ENCODE measurements at places on chromosomes 1 and 21.
A peak's percentile ranks its signal among the peaks of the same experiment; 100 is the strongest.

GRCh38 chr1:18004278-18004677 is 103.3 kb upstream of the IGSF21 start:
- no peak for DNase-seq

DNA sequence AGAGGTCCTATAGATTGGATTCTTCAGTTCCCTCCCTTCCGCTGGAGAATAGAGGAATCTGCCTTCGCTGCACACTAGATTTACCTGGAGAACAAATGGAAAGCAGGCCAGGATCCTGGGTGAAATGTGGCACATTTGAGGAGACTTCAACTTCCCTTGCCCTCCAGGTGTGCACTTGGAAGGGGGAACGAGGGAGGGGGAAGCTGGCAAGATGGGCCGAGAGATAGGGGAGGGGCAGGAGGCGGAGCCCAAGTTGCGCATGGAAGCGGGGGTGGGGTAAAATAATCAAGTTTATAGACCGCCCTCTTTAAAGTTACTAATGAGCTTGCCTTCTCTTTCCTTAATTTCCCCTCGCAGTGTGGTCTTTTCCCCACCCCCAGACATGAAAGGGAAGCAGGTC is 155.7 kb upstream of the CAMK1G start:
- DNase-seq: no peak

- no peak for DNase-seq
These were observed 183.6 kb downstream of the SEC16B start for GRCh38 chr1:177786176-177786745.

- no peak for DNase-seq
These were observed 25.0 kb downstream of the GJA5 start for GRCh38 chr1:147735423-147735822.

GRCh38 chr1:201396861-201397464 is 2.2 kb downstream of the LAD1 start:
- no peak for DNase-seq

DNA sequence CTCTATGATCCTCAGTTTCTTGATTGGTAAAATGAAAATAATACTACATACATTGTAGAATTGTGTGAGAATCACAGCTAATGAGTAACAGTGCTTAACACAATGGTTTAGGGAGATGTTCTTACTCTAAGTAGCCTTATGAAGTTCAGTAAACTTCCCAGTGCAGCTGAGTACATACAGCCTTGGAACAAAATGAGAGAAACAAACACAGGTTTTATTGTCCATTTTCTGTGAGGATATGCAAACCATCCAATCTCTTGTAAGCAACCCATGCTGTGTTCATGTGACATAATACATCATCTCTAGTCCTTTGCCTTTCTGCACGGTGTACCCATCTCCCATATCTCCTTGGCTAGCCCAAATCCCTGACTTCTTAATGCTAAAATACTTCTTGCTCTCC is 14.7 kb upstream of the STRIP1 start:
- no peak for DNase-seq

DNA sequence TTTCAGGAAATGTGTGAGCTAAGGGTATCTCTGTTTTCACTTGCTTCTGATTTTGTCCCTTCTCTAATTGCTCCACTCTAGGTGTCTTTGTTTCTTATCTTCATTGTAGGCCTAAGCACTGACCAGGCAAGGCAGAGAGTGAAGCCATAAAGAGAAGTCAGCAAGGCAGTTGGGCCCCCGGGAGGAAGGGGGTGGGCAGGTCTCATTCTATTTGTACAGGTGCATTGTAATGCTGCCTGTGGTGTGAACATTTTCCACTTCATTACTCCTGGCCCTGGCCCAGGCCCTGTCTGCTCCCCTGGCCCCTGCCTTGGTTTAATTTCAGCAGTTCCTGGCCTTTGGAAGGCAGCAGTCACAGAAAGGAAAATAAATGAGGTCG is 86.4 kb upstream of the JUN start:
- no peak for DNase-seq

GRCh38 chr1:197418693-197419092 is 150.6 kb downstream of the CRB1 start:
- no peak for DNase-seq

DNA sequence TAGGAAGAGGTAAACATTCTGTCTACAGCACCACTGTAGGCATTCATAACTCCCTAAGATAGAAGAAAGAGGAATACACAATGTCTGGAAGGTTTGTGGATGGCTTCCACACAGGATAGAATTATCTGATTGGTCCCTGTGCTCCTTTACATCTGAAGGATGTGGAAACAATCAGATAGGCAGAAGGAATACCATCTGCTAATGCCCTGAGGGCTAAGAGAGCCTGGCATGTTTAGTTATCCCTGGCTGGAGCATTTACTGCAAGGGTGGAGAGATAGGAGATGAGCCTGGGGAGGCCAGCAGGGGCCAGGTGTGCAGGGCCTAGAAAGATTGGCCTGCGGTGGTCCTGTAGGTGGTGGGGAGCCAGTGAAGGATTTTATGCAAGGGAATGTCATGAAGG is 8.6 kb upstream of the ACBD3 start:
- no peak for DNase-seq

GRCh38 chr1:47751193-47751592 is 246.0 kb downstream of the TRABD2B start:
- peak; percentile 29 for DNase-seq

GRCh38 chr1:233897325-233898162 is 6.9 kb upstream of the SLC35F3 start:
- no peak for DNase-seq

- DNase-seq: no peak
These were observed 361.7 kb downstream of the PRDM2 start for GRCh38 chr1:14061722-14062121.

- no peak for DNase-seq
These were observed 107.3 kb downstream of the NMNAT2 start for GRCh38 chr1:183310753-183311479.

DNA sequence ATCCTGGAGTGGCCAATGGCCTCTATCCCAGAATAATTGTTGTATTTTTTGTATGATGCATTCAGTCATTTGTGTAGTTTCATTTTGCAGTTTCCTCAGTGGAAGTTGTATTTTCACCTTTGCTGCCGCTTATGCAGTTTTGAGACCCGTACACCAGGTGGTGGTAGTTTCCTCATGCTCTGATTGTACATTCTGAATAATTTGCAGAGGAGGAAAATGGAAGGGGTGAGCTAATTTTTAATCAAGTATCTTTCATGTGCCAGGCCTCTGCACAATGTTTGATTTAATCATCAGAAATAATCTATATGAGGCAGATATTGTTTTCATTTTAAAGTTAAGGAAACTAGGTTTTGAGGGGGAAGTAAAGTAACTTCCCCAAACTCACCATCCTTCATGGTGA is 29.5 kb downstream of the HLX start:
- DNase-seq: no peak

- no peak for DNase-seq
These were observed 114.5 kb downstream of the RABGAP1L start for GRCh38 chr1:174273776-174274175.

DNA sequence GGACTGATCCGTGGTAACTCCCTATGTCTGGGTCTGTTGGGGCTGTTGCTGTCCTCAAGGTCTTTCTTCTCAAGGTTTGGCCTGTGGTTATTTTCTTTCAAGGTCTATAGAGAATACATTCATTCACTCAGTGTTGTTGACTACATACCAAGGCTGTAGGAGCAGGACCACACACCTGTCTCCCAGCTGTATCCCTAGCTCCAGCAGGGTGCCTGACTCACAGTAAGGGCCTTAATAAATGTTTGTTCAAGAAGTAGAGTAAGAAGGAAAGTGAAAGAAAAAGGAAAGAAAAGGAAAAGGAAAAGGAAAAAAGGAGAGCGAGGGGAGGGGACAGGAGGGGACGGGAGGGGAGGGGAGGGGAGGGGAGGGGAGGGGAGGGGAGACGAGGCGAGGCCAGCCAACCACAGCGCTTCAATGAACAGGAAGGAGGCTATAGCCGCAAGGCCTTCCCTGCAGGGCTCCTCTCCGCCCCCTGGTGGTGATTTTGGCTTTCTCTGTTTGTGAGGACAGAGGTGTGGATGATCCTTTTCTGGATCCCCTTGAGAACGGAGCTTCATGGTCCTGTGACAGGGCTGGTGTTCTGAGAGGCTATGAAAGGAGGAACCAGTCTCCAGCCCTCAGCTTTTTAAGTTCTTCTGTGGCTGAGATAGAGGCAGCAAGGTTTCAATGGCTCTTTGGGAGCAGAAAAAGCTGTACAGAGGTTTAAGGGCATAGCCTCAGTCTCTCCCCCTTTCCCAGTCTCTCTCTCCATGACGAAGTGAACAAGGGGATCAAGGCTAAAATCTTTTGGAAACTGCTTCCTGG is 30.6 kb upstream of the LCE5A start:
- DNase-seq: no peak

GRCh38 chr21:46052703-46053651 is 44.9 kb upstream of the COL6A2 start:
- DNase-seq: peak; percentile 64

DNA sequence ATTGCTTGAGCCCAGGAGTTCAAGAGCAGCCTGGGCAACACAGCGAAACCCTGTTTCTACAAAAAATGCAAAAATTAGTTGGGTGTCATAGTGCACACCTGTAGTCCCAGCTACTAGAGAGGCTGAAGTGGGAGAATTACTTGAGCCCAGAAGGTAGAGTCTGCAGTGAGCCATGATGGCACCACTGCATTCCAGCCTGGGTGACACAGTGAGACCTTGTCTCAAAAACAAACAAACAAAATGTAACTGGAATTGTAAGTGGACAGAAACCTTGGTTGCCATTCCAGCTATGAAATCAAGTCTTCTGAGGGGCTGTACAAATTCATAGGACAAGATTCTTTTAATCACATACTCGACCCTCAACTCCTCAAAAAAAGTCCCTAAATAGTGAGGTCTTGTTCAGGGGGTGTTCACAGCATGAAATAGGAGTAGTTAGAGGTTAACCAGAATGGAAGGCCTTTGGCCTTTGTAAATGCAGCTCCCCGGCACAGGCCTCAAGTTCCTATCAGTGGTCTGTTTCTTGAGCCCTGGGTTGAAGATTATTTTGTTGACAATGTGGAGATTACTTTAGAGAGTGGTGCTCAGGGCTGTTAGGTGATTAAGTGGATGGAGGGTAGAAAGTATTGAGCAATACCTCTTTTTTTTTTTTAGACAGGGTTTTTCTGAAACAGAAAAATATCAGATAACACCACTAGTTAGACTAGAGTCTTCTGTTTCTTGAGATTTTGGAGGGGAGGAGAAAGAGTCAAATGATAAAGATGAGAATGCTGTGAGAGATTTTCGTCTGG is 138.7 kb upstream of the ZNF648 start:
- no peak for DNase-seq

DNA sequence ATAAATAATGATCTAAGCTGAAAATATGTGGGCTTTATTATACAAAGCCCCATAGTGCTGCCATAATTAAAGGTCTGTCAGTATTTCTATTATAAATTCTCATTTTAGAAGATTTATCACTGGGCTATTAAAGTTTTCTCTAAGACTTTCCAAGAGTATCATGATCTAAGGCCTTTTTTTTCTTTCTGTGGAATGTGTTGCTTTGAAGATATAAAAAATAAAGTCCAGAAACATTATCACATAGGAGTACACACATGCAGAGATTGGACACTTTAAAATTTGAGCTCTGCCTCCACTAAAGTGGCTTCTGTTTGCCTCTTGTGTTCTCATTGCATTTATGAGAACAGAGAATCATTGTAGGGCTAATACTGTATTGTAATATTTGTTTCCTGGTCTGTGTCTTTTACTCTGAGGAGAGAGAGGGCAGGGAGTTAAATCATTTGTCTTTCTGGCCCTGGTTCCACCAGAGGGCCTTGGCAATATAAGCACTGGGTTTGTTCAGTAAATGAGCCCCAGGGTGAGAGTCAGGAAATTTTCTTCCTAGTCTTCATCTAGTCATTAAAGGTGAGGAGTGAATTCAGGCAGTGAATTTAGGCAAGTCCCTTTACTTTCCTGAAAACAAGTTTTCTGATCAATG is 70.2 kb downstream of the NFIA start:
- no peak for DNase-seq

DNA sequence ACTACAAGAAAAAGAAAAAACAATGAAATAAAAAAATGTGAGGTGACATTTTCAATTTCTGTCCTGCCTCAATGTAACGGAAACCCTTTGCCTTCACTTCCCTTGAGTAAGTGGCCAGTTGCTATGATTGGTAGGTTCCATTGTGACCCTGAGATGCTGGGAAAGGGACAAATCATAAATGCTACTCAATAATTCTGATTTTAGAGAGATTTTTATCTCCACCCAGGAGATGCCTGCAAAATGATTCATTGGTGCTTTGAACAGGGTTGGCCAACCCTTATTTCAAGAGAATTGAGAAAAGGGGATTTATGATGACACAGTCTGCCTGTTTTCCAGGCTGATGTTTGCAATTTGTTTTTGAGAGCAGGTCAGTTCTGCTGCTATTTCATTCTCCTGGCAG is 22.5 kb downstream of the XCL1 start:
- no peak for DNase-seq

DNA sequence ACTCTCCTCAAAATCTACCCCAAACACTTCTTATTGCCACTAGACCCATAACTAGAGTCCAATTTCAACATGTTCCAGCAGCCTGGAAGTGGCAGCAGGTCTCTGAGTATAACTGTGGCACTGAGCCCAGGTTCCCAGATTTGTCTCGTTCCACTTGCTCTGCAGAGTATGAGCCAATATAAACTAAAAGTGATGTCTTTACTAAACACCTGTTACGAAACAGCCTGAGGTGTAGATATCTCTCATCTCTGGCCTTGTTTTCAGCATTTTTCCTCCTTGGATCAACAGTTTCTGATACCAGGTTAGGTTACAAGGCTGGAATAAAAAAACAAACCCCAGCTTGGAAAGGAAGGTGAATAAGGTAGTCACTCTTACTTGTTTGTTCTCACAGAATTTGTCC is 25.2 kb upstream of the PRDX6 start:
- no peak for DNase-seq

DNA sequence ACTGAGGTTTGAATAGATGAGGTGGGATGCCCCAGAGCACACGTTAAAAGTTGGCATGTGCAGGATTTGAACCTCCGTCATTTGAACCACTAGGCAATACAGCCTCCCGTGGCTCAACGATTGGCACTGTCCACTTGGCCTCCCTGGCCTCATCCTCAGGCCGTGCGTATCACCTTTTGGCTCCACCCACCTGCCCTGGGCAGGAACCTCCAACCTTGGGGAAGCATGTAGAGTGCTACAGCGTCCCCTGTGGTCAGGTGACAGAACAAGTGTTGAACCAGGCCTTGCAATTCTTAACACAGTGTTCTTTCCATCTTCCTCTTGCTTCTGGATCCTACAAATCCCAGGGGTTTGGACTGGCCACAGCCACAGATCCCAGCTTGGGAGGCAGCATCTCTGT is 112.6 kb downstream of the PAX7 start:
- DNase-seq: no peak

DNA sequence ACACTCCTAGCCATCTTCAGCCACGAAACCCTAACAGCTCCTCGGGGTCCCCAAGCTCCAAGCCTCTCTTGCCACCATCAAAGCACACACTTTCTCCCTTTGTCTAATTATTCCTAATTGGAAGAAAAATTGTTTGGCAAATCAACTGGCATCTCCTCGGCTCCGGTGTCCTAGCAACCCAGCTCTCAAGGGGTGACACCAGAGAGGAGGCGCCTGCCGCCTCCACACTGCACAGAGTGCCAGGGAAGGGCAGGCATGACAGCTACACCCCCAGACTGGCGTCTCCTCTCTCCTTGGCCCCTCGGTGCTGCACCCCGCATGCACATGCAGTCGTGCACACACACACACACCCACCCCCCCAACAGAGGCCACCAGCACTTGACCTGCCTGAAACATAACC is 18.2 kb upstream of the GJB5 start:
- DNase-seq: no peak

Measured in type B pancreatic cell (in vitro differentiated cells).